ENCODE measurements at places on chromosomes 4 and X.

- no peak for DNase-seq
Observed at GRCh38 chr4:87843936-87844335, 11.2 kb downstream of the MEPE start.

GRCh38 chrX:129696463-129697155, 41.9 kb upstream of the APLN start:
- DNase-seq, result no peak

DNA sequence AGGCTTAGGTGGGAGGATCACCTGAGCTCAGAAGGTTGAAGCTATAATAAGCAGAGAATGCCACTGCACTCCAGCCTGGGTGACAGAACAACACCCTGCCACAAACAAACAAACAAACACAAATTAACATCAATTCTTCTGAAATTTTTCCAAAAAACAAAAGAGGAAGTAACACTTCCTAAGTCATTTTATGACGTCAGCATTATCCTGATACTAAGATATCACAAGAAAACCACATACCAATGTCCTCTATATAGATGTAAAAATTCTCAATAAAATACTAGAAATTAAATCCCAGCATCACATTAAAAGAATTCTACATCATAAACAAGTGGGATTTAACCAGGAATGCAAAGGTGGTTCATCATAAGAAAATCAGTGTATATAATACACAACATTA, 64.4 kb upstream of the STK26 start:
- no peak for DNase-seq

- no peak for DNase-seq
Observed at GRCh38 chr4:138659812-138660316, 355.7 kb upstream of the NOCT start.

GRCh38 chr4:5815641-5816040, 77.2 kb downstream of the CRMP1 start:
- DNase-seq, result no peak

DNA sequence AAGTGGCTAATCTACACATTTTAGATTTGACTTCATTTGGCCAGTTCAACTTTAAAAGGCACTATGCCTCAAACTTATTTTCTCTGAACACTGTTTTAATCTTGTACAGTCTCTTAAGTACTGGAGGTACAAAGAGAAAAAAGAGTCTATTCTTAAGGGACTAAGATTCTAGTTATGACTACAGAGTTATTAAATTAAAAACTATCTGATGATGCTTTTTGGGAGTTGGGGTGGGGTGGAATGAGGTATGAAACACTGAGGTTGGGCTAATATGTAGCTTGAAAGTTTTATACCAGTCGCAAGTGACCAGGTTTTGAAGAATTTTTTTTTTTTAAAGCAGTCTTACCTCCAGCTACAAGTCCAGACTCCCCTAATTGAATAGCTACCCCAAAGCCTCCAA, 17.7 kb upstream of the GPR34 start:
- DNase-seq, result no peak

- no peak for DNase-seq
Observed at GRCh38 chr4:96874657-96875056, 1034.8 kb downstream of the PDHA2 start.

DNA sequence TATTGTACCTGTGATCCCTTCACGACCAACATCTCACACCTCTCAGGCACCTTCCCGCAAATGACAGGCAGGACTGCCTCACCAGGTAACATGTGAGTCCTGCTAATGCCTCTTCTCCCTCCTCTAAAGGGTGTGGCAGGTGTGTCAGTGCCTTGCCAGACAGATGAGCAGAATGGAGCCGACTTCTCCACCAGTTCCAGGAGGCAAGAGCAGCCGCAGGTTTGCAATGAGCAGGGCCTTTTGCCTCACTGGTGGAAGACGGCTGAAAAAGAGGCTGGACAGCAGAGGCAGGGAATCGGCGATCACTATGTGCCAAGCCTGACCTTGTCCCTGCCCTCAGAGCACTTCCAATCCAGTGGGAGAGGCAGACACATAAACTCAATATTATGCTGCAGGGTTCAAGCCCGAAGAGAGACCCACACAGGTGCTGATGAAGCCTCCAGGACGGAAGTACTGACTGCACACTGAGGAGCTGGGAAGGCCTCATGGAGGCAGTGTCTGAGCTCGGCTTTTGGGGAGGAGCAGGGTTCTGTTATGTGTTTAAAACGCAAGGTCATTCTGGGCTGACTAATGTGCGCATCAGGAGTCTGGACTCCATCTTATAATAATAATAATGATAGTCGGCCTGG, 57.9 kb downstream of the C4orf50 start:
- DNase-seq, result no peak

DNA sequence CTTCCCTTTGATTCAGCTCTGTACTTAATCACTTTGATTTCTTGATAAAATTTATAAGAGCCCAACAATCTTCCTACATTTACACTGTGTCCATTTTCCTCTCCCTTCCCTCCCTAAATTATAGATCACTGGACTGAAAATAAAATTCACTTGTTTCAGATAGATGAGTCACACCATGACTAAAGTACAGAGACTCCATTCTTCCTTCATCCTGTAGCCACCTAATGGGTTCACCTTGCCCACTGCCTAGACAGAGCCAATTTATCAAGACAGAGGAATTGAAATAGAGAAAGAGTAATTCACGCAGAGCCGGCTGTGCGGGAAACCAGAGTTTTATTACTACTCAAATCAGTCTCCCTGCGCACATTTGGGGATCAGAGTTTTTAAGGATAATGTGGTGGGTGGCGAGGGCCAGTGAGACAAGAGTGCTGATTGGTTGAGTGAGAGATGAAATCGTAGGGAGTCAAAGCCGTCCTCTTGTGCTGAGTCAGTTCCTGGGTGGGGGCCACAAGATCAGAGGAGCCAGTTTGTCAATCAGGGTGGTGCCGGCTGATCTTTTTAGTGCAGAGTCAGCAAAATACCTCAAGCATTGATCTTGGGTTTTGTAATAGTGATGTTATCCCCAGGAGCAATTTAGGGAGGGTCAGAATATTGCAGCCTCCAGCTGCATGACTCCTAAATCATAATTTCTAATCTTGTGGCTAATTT, 71.3 kb upstream of the MED14 start:
- DNase-seq, result no peak

DNA sequence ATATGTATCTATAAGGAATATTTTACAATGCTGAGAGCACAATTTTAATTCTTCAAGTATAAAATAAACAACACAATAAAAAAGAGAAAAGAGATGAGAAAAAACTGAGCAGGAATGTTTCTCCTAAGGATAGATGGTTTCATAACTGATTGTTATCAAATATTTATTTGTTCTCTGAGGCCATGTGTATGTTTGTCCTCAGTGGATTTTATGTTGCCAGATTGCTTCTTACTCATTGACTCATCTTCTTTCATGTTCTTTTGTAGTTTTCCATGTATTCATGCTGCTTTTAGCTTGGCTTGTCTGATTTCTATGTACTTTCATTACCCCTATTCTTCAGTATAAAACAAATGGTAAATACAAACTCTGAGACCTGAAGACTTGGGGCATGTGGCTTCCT, 41.2 kb downstream of the NPY5R start:
- DNase-seq, result no peak

DNA sequence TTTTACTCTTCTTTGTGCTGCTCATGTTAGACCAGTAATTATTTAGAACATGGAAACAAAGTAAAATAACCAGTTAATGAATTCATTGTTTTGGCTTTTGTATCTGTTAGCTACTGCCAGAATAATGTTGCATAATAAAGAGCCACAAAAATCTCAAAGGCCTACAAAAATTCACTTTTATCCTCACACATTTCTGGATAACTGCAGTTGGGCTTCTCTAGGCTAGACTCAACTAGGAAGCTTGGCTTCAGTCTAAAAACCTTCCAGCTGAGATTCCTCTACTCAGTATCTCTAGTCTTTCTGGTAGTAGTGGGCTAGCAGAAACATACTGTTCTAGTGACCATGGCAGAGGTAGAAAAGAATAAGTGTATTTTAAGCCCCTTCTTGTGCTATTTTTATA, 73.0 kb downstream of the FAT4 start:
- no peak for DNase-seq

- no peak for DNase-seq
Observed at GRCh38 chrX:153102418-153102817, 30.2 kb downstream of the PNMA6A start.

DNA sequence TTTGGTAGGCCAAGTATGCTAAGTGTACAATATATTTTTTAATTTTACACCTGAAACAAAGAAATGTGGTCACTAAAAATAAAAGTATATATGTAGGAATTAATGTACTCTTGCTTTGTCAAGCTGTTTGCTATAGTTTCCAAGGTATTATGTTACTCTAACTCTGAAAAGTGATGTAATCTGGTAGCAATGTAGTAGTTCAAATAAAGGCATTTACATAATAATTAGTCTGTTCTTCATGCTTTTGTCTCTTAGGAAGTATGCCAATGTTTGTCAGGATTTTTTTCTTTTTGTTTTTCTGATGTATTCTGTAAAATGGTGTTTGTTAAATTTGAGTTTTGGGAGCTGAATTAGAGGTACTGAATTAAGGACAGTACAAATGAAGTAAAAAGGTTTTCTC, 89.5 kb downstream of the PLS3 start:
- DNase-seq, result no peak

- DNase-seq, result no peak
Observed at GRCh38 chr4:15947684-15948083, 9.1 kb upstream of the FGFBP1 start.

- no peak for DNase-seq
Observed at GRCh38 chr4:53861856-53862610, 202.4 kb downstream of the CHIC2 start.

- DNase-seq, result no peak
Observed at GRCh38 chrX:97400492-97400891, 516.8 kb downstream of the RPA4 start.

DNA sequence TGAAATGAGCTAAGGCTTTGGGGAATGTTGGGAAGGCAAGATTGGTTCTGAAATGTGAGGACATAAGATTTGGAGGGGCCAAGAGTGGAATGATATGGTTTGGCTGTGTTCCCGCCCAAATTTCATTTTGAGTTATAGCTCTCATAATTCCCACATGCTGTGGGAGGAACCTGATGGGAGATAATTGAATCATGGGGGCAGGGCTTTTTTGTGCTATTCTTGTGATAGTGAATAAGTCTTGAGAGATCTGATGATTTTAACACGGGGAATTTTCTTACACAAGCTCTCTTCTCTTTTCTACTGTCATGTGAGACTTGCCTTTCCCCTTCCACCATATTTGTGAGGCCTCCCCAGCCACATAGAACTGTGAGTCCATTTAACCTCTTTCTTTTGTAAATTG, 157.6 kb upstream of the C1QTNF7 start:
- DNase-seq, result no peak

- no peak for DNase-seq
Observed at GRCh38 chr4:101421386-101421785, 74.1 kb upstream of the PPP3CA start.

GRCh38 chr4:3374667-3375066, 67.1 kb upstream of the HGFAC start:
- no peak for DNase-seq

- no peak for DNase-seq
Observed at GRCh38 chr4:78534286-78534955, 17.1 kb upstream of the ANXA3 start.

DNA sequence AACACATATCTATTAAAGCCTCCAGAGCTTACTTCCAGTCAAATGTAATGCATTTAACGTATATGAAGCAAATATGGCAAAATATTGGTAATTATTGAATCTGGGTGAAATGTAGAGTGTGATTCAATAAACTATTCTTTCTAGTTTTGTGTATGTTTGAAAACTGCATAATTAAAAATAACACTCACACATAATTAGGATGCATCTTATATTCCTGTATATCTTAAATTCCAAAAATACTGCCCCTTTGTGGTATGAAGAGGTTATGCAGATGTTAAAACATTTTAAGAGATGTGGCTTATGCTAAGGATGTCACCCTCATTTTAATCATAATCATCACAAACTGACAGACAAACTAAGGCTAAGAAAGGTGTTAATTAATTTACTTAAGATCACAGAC, 182.9 kb downstream of the COX18 start:
- DNase-seq, result no peak

DNA sequence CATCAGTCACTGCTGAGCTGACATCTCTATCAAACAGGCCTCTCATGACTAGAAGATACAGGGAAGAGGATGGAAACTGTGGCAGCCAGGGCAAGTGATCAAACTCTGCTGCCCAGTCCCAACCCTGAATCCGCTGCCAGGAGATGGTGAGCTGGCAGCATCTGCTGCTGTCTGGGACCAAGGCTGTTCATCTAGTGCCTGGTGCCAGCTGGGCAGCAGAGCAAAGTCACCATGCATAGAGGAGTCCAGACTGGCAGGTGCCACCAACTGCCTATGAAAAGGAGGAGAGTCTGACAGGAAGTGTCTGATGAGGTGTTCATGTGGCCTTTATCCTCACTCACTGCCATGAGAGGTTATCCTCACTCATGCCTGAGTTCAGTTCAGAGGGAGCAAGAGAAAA, 518.9 kb downstream of the MID1IP1 start:
- DNase-seq, result no peak

GRCh38 chr4:93786149-93786548, 42.4 kb upstream of the ATOH1 start:
- no peak for DNase-seq

GRCh38 chr4:122542411-122543236, 78.2 kb downstream of the IL21 start:
- DNase-seq, result no peak

DNA sequence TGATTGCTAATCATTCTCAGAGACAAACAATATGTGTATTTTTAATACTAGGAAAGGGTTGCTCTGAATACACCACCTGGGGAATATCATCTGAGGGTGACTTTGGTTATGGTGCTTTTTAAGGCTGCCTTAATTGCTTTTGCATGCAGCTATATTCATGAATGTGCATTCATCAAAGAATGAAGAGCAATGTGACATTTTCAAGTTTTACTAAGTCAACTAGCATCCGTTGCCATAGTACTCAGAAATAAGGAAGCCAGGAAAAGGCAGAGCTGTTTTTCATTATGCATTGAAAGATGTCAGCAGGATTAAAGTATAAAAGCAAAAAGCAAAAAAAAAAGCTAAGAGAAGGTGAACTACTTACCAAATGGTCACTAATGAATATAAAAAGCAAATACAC, 67.4 kb upstream of the PCDH18 start:
- DNase-seq, result no peak

GRCh38 chr4:38710053-38710452, 46.1 kb downstream of the KLF3 start:
- DNase-seq, result no peak

DNA sequence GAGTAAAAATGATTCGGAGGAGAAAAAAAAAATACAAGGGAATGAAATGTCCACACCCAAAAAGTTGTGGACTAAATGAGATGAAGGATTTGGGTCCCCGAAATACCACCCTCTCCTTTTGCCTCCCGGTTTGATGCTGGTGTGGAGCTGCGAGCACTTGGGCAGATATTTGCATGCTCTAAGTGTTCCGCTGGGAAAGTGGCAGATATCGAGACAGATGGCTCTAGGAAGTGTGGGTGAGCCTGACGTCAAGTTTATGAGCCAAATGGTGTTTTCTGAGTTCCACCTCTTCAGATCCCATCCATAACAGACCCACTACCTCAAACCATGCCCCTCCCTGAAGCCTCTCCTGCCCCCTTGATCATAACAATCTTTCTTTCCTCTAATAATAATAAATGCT, 228.6 kb downstream of the QDPR start:
- no peak for DNase-seq
